Activated CD4-positive, alpha-beta T cell treated with anti-CD3 and anti-CD28 coated beads, Interleukin-2, amount 50 U/mL, for 4 hours (primary cell): ENCODE measurements at places on chromosomes 5 and 9.
A peak's percentile ranks its signal among the peaks of the same experiment; 100 is the strongest.

DNA sequence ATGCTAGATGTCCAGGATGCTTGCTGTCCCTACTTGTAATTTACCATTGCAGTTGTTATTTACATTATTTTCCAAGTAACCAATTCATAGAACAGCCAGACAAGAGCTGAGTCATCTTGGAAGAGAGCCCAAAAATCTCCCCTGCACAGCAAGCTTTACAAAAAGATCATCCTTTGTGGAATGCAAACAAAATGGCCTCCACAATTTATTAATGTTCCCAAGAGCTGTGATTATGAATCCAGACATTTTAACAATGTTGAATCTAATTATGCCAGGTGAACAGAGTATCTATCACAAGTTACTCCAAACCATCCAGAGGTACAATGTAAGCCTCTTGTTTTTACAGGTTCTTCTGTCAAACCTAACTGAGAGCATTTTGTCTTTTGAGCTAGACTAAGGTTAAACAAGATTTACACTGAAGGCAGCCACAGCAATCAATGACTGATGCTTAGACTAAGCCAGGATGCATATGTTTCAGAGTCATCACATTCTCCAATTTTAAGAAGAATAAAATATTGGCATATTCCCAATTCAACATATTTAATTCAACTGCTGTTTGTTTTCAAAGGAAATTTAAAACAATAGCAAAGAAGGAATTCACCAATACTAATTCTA is 95.3 kb upstream of the SLC12A2 start:
- no peak for DNase-seq

GRCh38 chr5:139565411-139566305 is 4.5 kb downstream of the UBE2D2 start:
- peak; percentile 16 for DNase-seq

DNA sequence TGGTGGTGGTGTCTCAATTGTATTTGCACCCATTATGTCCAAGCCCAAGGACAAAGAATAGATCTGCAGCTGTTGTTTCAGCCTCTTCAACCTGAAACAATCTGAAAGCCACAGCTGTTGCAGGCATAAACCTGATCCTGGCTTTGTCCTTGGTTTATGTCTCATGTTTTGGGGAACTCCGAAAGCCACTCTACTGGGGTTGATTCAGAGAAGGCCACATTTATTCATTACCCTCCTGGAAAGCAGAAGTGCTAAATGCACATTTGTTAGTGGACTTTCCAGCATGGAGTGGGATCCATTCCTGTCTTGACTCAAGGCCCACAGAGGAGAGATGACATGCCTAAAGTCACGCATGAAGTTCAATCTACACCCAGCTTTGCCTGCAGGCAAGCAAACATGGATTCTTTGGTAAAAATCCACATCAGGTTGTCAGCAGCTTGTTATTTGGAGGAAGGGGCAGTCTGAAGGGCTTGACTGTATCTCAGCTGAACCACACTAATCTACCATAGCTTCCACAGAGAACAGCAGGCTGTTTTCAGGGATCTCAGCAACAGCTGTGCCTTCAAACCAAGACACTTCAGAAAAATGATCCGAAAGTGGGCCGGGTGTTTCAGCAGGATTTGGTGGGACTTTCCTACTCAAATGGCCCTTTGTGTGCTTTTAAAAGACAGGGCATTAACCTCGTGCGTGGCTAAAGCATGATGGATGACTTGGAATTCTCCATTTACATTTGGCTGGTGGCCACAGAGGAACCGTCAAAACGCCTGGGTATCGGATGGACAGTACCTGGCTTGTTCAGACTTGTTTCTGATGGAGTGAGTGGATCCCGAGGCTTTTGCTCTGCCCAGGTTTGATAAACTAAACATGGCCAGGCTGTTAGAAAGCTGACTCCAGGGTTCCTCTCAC is 36.2 kb upstream of the ADAM19 start:
- no peak for DNase-seq

GRCh38 chr5:77936365-77936693 is 160.2 kb upstream of the TBCA start:
- DNase-seq = no peak

- no peak for DNase-seq
Measured at GRCh38 chr5:89601880-89602279, 718.9 kb upstream of the MEF2C start.

DNA sequence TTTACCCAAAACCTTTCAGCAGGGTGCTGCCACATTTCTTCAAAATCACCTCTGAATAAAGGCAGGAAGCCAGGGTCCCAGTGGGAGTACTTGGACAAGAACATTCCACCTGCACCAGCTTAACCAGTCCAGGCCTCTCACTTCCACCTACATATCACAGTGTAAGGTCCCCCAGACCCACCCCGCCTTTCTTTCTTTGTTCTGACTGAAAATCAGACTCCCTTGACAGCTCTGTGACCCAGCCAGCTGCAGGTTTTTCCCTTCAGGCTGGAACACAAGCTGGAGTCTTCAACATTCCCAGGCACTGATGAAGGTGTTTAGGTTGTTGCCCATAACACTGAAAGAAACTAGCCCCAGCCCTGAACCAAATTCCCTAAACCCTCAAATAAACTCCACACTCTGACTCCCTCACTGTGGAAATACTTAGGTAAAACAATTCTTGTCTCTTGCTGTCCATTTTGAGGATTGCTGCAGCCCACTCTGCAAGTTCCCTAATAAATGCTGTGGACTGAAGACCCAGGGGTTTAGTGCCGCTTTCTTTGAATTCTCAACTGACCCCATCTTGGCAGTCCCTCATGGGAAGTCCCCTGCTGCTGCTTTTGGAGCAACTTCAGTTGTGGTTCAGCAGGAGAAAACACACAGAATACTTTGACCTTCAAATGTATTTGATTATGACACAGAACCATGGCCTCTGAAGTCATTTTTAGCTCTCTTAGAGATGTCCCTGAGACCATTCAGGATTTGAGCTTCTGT is 24.8 kb downstream of the P4HA2 start:
- no peak for DNase-seq

DNA sequence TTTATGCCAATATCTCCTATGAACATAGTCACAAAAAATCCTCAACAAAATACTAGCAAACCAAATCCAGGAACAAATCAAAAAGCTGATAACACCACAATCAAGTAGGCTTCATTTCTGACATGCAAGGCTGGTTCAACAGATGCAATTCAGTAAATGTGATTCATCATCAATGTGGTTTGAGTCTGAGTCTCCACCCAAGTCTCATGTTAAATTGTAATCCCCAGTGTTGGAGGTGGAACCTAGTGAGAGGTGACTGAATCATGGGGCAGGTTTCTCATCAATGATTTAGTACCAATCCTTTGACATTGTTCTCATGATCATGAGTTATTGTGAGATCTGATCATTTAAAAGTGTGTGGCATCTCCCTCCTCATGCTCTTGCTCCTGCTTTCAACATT is 1072.7 kb downstream of the NR2F1-AS1 start:
- no peak for DNase-seq

DNA sequence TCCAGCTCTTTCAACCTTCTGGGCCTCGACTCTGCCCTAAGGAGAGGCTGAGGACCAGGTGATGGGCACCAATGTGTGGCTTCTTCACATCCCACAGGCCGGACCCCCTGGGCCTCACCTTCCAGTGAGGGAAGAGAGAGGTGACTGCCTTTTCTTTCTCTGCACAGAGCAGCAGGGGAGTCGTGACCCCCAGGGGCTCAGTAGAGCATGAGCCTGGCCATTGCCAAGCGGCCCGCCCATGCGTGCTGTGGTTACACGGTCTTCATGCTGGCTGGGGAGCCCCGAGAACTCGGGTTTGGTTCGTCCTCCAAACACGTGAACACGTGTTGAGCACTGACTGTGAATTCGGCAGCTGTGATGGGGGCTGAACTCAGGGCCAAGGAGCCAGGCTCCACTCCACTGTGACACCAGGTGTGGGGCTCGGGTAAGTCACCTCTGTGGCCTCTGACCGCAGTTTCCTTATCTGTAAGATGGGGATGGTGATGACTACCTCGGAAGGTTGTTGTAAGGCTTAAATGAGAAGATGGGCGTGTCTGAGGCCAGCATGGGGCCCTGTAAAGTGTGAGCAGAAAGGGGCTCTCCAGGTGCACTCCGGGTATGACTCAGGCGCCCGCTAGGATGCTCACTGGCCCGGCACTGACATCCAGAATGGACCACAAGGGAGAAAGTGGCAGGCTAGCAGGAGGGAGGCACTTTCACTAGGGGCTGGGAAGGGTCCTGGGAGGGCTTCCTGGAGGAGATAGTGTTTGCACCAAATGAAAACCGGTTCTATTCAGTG is 13.4 kb upstream of the GRHPR start:
- peak; percentile 61 for DNase-seq

GRCh38 chr5:64164166-64164565 is 1.5 kb upstream of the RNF180 start:
- DNase-seq = no peak

GRCh38 chr5:124870070-124870469 is 123.6 kb upstream of the ZNF608 start:
- no peak for DNase-seq

DNA sequence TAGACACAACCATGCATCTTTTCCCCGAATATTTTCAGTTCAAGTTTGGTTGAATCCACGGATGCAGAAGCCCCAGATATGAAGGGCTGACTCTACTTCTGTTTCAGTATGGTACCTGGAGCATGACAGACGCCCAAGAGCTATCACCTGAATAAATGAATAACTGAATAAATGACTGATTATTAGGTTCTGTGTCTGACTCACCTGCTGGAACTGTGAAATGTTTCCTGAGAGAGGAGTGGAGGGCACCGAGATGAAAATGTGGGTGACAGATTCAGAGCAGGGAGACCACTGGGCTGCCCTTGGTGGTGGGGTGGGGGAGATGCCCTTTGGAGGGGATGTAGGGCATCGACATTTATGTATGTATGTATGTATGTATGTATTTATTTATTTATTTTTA is 13.2 kb downstream of the FRMPD1 start:
- DNase-seq = no peak

DNA sequence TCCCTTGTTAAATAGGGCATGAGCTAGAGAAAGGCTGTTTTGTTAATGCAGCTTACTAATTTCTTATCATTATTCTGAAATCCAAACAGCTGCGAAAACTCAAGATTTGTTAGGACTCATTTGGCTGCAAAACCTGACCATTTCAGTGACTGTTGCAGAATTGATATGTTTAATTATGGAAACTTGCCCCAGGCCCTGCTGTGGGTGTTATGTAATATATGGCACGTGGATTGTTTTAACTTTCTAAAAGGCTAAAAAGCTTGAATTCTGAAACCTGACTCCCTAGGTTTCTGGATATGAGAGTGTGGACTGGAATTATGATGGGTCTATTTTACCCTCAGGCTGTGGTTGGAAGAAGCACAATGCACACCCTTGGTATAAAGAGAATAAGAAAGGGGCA is 4.4 kb downstream of the IL9 start:
- DNase-seq = no peak

GRCh38 chr5:160369990-160370712 is at the start of gene C1QTNF2:
Gene C1QTNF2 (minus strand): TSS chr5:160370626. CDS start chr5:160355011, 15,615 bp downstream.
- no peak for DNase-seq

DNA sequence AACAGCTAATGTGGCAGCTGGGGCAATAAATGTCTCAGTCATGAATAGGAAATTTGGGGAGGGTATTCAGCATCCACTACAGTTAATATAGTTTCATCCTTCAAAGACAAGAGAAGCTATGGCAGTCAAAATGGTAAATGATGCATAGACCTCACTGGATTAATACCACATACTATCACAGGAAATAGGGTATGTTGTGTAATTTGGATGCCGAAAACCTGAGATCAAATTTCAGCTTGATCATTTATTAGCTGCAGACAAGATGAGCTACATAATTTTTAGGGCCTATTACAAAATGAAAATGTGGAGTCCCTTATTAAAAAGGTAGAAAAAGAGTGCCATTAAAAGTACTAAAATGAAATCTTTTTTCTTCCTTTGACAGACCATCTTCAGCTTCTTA is 112.6 kb upstream of the MTAP start:
- DNase-seq = no peak
